ENCODE measurements at places on chromosomes 3 and 15.

DNA sequence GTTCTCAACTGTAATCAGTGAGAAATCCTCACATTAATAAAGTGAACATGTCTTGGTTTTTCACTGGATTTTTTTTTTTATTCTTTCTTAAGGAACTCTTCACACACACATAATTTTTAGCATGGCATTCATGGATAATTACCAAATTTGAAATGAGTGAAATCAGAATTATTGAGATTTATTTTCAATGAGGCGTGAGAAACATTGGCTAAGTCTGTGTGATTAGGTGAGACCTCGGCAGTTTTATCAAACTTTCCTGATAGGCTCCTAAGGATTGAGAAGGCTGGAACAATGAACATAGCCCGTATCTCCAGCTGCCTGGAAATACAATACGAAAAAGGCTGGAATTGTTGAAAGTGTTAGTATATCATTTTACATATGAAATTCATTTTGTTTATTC is 35.5 kb downstream of the MDFIC2 start:
- no peak for DNase-seq

- no peak for DNase-seq
Measured at GRCh38 chr3:116265320-116265695, 180.0 kb downstream of the LSAMP start.

- no peak for DNase-seq
Measured at GRCh38 chr3:124964387-124964786, 29.8 kb upstream of the MUC13 start.

- DNase-seq = no peak
Measured at GRCh38 chr15:78339559-78339958, 594 bp upstream of the CRABP1 start.

- no peak for DNase-seq
Measured at GRCh38 chr3:77324105-77324504, 284.2 kb downstream of the ROBO2 start.

GRCh38 chr3:42216931-42217333 is 49.1 kb downstream of the CCK start:
- no peak for DNase-seq

DNA sequence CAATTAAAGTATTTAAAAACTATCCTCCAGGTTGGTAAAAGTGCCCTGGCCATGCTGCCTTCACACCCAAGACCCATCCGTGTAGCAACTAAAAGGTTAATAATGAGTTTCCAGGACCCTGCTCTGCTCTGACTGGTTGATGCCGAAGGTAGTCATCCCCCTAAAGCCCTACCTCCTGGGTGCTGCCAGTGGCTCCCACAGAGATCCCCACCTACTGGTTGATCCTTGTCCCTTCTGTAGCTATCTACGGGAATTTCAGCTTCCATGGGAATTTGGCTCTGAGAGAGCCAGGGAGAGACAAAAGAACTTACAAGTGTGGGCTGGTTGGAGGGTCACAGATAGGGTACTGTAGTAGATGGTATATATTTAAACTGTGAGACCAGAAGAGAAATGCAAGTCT is 110.6 kb upstream of the NANOGP8 start:
- DNase-seq = no peak

- no peak for DNase-seq
Measured at GRCh38 chr3:184156522-184156955, 1.4 kb downstream of the DVL3 start.

GRCh38 chr3:138347960-138348753 is at the start of gene MRAS:
MRAS (plus strand) TSS chr3:138348579; CDS start chr3:138372884, 24,305 bp downstream.
- DNase-seq = no peak

DNA sequence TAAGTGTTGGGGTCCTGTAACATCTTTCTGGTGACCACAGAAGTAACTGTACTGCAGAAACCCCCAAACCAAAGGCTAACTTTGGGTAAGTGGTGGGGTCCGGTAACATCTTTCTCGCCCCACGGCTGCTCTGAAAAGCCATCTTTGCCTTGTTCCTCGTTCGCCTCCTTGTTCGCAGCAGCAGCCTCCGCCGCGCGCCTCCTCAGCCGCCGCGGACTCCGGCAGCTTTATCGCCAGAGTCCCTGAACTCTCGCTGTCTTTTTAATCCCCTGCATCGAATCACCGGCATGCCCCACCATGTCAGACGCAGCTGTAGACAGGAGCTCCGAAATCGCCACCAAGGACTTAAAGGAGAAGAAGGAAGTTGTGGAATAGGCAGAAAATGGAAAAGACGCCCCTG is 316.8 kb downstream of the TUSC7 start:
- no peak for DNase-seq

- DNase-seq = no peak
Measured at GRCh38 chr3:125067225-125067624, 11.4 kb upstream of the HEG1 start.

GRCh38 chr3:68007621-68008226 is 353.3 kb upstream of the SUCLG2 start:
- DNase-seq = no peak

GRCh38 chr3:114079761-114080160 is 23.2 kb downstream of the QTRT2 start:
- DNase-seq = no peak

DNA sequence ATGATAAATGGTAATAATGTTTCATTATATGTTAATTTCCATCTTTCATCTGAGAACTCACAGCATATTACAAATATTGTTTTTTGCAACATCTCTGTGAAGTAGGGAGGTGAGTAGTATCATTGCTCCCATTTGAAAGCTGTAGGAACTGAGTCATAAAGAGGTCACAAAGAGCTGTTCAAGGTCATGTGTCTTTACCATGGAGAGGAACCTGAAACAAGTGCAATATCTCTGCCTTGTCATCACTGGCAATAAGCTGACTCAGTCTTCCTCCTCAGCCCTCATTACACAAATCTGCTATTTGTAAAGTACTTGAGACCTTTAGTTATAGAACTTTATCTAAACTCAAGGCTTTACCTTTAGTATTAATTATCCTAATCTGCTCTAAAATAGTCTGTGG is 4.4 kb upstream of the ATP13A4 start:
- no peak for DNase-seq

GRCh38 chr15:57045741-57046382 is 127.4 kb downstream of the TCF12 start:
- no peak for DNase-seq

GRCh38 chr3:61141697-61142096 is 109.6 kb downstream of the FHIT start:
- DNase-seq = no peak

- DNase-seq = no peak
Measured at GRCh38 chr15:66574596-66574950, 8.8 kb upstream of the LCTL start.

- no peak for DNase-seq
Measured at GRCh38 chr3:148866261-148866660, 1.2 kb downstream of the CPA3 start.

DNA sequence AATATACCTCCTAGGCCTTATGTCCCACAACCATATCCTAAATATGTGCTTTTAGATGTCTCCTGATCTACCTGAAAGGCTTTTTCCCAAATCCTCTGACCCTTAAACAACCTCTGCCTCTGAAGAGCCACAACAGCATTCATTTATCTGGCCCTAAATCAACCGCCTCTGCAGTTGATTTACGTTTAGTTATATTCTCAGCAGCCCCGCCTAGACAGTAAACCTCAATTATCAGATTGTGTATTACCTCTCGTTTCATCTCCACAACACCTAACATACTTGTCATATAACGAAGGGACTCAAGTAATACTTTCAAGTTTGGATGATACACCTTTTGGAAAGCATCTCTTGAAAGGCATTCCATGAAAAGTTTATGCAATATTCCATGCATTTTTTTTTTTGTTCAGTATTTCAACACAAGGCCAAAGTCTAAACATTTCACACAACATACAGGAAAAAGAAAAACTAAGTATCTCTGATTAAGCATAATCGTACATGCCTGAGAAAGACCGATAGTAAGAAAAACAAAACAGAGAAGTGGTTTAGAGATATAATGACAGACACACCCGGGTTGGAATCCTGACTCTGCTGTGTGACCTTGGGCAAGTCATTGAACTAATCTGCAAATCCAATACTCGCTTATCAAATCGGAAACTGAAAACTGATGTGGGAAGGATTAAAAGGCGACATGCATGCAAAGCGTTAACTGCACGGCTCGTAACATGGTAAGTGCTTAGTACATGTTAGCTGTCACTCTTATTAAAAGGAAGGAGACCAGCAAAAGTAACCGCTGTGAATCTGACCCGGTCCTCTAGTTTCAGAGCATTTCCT is 778 bp downstream of the CRBN start:
- DNase-seq = no peak

GRCh38 chr3:136891934-136892855 is 30.2 kb downstream of the NCK1 start:
- no peak for DNase-seq

GRCh38 chr3:84961521-84962255 is 2.9 kb downstream of the CADM2 start:
- DNase-seq = no peak

GRCh38 chr15:62999923-63000561 is 42.5 kb upstream of the TPM1 start:
- no peak for DNase-seq

DNA sequence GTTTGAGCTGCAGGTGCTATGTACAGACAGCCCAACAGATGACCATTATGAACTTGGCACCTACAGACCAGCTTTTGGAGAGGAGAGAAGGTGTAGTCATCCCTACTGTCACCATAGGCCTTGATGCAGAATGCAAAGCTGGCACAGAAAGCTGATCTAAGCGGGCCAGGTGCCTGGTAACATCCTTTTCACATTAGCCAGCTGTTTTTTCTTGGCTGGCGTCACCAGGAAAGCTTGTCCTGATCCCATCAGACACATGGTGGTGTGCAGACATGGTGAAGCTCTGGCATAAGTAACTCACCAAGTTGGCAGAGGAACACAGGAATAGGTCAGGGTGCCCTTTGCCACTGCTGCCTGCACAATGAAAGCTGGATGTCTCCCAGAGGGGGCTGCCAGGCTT is 97.2 kb upstream of the MB21D2 start:
- no peak for DNase-seq

GRCh38 chr3:31891876-31892455 is 89.1 kb downstream of the OSBPL10 start:
- no peak for DNase-seq

DNA sequence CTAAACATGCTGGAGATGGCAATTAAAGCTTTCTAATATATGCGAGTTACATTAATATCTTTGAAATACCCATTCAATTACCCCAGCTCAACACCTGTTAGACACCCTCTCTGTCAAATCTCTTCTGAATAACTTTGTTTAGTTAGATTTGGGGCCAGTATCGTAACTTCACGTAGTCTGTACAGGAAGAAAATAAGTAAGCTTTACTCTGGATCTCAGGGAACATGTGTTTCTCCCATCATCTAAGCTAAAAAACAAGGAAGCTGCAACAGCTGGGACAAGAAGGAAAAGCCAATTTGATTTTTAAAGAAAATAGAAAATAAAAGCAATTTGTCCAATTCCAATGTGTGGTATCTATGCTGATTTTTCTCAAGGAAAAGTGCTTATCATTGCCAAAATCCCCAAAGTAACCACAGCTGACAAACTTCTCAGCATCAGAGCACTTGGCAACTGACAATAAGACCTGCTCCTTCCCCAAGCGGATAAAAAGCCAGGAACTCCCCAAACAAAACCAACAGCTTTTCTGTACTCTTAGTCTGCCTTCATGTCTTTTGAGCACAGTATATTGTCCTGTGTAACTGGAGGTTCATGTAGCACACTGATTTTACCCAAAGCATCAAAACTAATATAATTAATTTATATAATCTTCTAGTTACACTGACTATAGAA is 279.1 kb downstream of the ZBTB20 start:
- DNase-seq = no peak

GRCh38 chr3:11060500-11061251 is 68.1 kb downstream of the SLC6A1 start:
- DNase-seq = peak; percentile 58

GRCh38 chr15:47794252-47794914 is 77.1 kb downstream of the SEMA6D start:
- DNase-seq = no peak

DNA sequence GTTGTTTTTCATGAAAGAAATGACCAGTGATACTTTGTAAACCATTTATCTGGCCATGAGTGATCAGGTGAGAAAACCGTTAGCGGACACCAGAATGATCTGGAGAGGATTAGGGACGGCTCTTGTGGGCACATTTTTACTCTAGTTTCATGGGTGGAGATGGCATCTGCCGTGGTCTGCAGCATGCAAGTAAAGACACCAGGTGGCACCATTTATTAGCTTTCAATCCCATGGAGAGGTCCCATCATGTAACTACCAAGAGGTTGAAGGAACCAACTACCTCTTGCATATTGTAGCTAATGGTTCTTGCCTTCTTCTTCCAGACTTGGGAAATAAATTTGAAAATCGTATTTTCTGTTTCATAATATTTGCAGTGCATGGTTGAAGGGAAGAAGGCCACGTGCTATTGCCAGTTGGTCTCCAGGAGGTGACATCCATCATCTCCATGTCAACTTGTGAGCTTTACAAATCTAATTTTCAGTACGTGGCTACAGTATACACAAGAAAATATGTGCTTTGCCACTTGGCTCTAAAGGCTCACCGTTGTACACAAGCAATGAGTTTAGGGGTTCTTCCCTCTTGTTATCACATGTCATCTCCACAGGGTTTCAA is 1.5 kb upstream of the MAPKBP1 start:
- peak; percentile 45 for DNase-seq

All from GM19239 (cell line).